8988T (cell line): ENCODE measurements at places on chromosomes 2 and 18.
A peak's percentile ranks its signal among the peaks of the same experiment; 100 is the strongest.

DNA sequence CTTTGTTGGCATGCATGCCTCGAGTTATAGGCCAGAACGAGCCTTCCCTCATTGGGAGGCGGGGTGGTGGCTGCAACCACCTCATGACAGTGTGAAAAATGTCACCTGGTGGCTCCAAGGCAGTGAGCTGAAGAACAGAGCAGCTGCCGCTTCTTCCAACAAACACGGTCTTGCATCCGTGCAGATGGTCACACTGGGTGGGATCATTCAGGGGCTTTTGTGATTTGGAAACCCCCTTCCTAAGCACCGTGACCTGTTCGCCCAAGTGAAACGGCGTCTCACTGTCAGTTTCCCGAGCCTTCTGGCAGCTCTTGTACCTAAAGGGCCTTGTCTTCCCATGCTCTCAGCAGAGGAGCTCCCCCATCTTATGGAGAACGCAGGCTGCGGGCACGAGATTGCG lies 159.7 kb downstream of the NAPG start:
- DNase-seq: no peak

GRCh38 chr2:216445501-216445900 lies 33.2 kb downstream of the SMARCAL1 start:
- DNase-seq: no peak

DNA sequence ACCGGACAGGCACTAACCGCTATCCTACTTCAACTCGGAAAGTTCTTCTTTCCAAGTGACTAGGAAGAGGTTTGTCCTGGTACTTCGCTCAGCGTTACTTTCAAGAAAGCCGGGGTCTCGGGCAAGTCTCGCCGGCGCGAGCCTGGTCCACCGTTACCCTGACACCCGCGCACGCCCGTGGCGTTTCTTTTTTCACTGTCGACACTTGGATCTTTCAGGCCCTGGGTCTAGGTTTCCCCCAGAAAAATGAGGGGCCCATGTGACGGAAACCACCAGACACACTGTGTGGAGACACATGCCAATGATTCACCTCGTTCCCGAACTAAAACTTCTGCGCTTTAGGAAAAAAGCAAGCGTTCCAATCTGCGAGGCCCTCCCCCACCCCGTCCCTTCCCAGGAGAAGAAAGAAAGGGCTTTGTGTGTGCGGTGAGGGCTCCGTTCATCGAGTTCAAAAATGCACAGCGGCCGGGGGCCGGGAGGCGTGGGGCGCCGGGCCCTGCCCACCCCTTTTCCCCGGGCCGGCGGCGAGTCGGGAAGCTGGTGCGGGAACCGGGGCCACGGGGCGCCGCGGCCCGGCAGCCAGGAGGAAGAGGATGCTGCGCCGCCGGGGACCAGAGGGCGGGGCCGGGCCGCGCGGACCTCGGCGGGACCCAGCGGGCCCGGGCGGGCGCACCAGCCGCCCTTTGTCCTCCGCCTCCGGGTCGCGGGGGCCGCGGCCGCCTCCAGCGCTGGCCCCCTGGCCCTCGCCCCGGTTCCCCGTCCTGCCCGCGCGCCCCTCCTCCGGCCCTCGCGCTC lies 2.6 kb downstream of the ZNF521 start:
- peak; percentile 21 for DNase-seq

DNA sequence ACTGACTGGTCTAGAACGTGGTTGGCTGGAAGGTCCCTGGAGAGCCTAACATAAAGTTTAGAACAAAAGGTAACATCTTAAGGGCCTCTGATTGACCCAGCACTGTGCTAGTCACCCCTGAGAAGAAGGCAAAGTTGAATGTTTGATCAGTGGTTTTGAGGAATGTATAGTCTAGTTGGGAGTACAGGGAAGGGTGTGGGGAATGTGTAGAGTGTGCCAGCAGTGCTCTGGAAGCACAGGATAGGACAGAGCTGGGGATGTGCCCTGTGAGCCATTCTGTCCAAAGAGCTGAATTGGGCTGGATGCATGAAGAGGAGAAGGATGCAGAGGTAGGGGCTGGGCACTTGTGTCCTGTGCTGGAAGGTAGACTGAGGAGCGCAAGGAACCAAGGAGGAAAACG lies 41.0 kb upstream of the DOCK10 start:
- DNase-seq: no peak

DNA sequence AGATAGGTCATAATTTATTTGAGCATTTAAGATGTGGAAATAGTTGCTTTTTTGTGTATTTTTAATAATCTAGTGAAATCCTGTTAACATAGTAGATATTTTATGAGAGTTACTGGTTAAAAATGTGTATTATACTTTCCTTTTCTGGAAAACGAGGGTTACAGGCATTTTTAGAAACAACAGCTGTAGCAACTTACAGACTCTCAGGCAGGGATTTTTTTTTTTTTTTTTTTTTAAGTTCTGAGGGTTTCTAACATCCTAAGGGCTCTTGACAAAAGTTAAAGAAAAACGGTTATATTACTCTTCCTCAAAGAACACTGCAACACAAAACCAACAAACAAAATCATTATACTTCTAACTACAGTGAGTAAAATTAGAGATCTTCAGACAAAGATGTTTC lies 205.9 kb downstream of the ACKR3 start:
- no peak for DNase-seq

- no peak for DNase-seq
Observed at GRCh38 chr18:11851806-11852337, 659 bp downstream of the CHMP1B start.

- DNase-seq: no peak
Observed at GRCh38 chr2:190693533-190694232, 44.8 kb downstream of the NAB1 start.

GRCh38 chr2:152558158-152558984 lies 158.9 kb downstream of the PRPF40A start:
- no peak for DNase-seq

DNA sequence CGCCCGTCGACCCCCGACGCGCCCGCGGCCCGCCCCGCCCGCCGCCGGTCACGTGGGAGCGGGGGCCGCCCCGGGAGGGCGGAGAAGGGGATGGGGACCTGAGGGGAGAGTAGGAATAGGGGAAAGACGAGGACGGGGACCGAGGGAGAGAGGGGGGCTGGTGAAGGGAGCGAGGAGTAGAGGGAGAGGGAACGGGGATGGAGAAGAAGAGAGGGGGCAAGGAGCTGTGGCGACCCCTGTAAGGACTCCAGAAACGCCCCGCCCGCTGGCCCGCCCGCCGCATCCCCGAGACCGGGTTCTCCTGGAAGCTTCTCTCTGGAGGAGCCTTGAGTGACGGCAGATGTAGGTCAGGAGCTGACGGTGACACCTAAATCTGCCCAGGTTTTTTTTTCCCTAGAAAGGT lies 615 bp downstream of the ADNP2 start:
- peak; percentile 19 for DNase-seq

GRCh38 chr18:42268798-42269197 lies 313.8 kb downstream of the PIK3C3 start:
- no peak for DNase-seq

DNA sequence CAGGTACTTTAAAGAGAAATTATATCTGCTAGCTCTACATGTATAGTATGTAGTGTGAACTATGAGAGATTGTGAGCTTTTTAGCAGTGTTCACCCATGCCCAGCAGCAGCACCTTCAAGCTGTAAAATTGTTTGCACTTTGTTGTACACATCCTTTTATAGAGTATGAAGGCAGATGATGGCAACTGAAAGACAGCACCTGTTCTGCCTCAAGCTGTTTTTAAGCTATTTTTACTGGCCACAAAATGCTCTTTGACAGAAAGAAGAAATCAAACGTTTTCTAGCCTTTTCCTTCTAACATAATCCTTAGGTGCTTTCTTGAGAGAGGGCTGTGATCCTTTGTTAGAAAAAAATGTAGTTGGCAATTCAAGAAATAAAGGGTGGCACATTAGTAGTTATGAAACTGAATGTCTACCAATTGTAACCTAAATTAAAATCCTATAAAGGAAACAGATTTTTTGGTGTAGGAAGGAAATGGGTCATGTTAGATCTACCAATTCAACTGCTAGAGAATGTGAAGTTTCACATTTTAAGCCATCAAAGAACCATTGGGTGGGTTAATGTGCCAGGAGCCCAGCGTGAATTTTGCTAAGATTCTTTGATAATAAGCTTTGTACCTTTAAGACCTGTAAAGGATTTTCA lies 59.5 kb downstream of the R3HDM1 start:
- no peak for DNase-seq

GRCh38 chr2:152466041-152466440 lies 131.1 kb downstream of the FMNL2 start:
- DNase-seq: no peak

GRCh38 chr2:14615121-14615520 lies 17.4 kb upstream of the LRATD1 start:
- no peak for DNase-seq

DNA sequence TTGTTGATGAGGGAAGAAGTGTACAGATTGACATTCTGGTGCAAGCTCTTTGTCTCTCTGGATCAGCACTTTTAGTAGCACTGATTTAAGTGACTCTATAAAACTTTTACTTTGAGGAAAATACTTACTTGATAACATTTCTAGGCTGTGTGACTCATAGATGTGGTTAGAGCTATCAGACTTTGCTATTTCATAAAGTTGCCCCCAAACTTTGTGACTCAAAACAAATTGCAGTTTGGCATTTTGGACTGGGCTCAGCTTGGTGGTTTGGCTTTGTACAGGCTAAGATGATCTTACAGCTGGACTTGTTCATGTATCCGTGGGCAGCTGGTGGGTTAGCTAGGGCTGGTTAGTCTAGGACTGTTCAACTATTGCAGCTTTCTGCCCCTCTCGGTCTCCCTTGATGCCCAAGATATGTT lies 42.1 kb upstream of the GLS start:
- no peak for DNase-seq

DNA sequence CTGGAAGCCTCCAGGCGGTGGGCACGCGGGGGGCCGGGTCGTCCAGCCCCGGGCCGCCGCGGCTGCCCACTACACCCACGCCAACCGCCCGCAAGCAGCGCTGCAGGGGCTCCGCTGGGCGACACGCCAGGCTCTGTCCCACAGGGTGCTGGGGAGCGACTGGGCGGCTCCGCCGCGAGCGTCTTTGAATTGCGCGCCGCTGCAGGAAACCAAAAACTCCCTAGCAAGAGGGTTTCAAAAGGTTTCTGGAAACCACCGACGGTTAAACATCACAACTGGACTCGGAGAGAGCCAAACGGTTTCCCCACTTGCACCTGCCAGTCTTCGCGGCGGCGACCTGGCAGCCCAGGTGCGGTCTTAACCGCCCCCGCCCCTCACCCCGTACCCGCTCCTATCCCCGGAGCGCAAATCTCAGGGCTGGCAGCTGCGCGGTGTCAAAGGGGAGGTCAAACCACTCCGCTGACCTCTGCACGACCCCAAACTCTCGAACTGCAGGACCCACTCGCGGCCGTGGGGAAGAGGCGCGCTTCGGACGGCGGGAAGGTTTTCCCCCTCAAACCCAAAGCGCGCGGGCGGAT lies 1.0 kb downstream of the CXCR4 start:
- DNase-seq: no peak
